ENCODE measurements at places on chromosomes 5 and 9.

GRCh38 chr9:136117291-136117915 is 1.3 kb downstream of the TMEM250 start:
- peak; percentile 18 for DNase-seq

GRCh38 chr5:72130351-72130761 is 23.1 kb downstream of the MAP1B start:
- DNase-seq: no peak

DNA sequence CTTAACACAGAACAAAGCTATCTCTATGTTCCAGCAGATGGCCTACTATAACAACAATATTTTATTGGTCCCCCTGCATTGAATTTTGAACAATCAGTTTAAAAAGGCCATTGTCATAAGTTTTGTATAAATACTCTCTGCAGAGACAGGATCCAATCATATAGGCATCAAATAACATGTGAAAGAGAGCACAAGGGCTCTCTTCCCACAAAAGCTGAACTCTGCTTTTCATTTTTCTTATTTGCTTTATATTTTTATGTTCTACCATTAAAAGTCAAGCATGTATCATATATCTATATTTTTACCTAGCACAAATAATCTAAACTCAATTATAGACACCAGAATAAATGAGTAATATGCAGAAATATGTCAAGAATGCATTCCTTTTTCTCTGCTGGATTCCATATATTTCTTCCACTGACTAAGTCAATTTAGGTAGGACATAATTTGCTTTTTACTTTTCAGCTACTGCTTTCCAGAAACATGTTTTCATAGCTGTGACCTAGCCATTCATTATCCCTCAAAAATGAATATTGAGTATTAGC is 143.6 kb downstream of the CDH9 start:
- no peak for DNase-seq

GRCh38 chr9:73009649-73010288 is 56.9 kb upstream of the ALDH1A1 start:
- no peak for DNase-seq

DNA sequence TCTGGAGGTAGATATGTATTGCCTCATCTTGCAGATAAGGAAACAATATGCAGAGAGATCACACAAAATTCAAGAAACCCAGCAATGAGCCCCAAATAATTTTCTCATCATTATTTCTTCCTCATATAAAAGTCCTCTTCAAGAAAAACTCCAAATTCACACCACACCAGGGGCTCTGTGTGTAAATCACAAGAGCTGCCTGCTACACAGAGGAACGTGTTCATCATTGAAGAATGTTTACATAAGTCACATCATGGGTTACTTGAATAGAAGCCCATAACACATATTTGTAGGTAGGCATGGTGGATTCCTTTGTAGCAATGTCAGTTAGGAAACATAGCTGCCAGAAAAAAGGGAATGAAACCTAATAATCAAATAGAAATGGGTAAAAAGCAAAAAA is 308.1 kb upstream of the TLE4 start:
- DNase-seq: no peak

GRCh38 chr5:67335426-67335825 is 138.8 kb upstream of the CD180 start:
- DNase-seq: no peak
